ENCODE measurements at places on chromosomes 7 and 10. TPM values are rescaled to one million over a fixed set of nuclear protein-coding genes. Genes with fewer than 3 reads are reported as not detected.

GRCh38 chr7:42645906-42646305 is 266.0 kb downstream of the C7orf25 start:
- H3K4me1 ChIP-seq, result no peaks in the 10 kb centered on the region
- no peak overlapping the region for H3K4me3 ChIP-seq
- no peaks in the 10 kb centered on the region for H3K27me3 ChIP-seq
- DNase-seq, result no peak

MINDY4 gene
- total RNA-seq, result 14.9 TPM

KIF11 gene
- 1.6 TPM for total RNA-seq

DNA sequence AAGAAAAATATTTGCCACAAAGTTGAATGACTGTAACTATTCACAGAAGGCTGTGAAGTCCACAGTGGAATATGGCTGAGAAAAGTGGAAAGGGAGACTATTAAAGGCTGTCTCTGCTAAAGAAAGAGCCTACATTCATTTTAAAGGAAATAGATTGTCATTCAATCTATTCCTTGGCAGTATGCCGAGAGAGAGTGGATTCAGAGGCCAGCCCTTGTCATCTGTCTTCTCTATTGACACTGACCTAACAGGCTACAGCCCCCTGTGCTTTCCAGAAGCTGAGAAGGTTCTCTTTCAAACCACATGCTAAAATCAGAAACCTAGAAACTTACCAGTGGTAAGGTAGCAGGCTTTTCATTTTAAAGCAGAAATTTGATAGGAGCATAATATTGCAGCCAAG is 12.1 kb downstream of the ODAD2 start:
- H3K27ac ChIP-seq, result no peak overlapping the region
- H3K4me3 ChIP-seq, result no peak overlapping the region
- no peaks in the 10 kb centered on the region for H3K27me3 ChIP-seq
- H3K36me3 ChIP-seq, result no peaks in the 10 kb centered on the region
- H3K4me1 ChIP-seq, result no peaks in the 10 kb centered on the region

DNA sequence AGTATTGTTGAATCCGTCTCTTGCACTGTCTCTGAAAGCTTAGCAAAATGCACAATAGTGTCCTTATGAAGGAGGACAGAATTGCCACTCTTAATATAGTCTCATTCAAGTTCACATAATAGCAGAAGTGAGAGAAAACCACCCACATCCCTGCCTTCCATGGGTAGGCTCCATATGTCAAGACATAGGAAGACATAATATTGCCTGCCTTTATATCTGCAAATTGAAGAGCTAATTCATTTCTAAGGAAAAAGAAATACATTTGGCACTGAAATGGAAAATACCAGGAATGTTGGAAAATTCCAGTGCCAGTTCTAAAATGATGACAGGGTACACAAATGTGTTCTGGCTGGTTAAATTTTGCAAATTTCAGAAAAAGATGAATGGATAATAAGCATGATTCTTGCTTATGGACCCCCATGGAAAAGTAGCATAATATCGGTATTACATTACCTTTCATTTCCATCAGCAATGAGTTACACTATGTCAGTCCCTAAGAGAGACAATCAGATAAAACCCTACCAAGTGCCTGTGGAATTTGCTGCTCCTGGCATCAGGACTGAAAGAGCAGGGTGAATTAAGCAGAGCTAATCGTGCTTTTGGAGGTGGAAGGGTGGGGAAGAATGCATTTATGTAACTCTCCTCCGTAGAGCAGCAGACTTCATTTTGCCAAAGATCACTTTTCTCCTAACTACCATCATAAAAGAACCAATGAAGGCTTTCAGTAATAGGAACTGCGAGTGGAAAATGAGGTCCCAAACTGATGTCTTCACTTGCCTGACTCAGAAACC is 312.6 kb downstream of the FGFR2 start:
- H3K36me3 ChIP-seq, result no peaks in the 10 kb centered on the region
- no peaks in the 10 kb centered on the region for H3K27me3 ChIP-seq
- H3K4me1 ChIP-seq, result no peaks in the 10 kb centered on the region
- H3K27ac ChIP-seq, result no peak overlapping the region
- no peak overlapping the region for H3K4me3 ChIP-seq

DNA sequence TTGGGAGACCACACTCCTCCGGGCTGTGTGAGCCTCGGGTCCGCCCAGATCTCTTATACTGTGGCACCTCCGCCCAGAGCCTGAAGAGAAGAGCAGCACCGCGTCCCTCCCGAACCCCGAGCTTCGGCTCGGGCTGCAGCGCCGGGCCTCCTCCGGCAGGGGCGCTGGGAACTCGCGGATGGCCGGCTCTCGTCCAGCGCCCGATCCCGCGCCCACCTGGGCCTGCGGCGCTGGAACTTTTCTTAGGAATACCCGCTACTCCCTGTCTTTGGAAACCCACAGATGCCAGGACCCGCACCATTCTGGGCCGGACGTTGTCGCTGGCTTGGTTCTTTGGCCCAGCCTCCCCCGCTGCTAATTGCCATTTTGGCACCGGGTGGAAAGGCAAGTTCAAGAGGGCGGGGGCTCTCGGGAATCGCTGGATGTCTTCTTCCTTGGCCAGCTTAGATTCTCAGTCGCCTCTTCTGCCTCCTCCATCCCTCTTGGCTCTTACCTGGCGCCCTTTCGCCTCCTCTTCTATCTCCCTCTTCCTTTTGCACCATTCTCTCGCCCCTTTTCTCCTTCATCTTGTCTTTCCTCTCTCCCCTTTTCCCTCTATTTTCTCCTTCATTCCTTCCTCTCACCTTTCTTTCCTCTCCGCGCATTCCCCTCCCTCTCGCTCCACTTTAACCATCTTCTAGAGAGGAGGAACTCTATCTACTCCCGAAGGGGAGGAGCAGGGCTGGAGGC is 2.1 kb upstream of the SORCS3 start:
- DNase-seq, result no peak
- no peaks in the 10 kb centered on the region for H3K36me3 ChIP-seq
- peaks cover 67% of the 10 kb centered on the region for H3K27me3 ChIP-seq
- peak overlapping the region; percentile 19 for H3K4me3 ChIP-seq
- peaks cover 3% of the 10 kb centered on the region for H3K4me1 ChIP-seq

GRCh38 chr10:71766717-71767419 is 6.5 kb downstream of the VSIR start:
- no peak for DNase-seq
- peaks cover 23% of the 10 kb centered on the region for H3K4me1 ChIP-seq
- H3K4me3 ChIP-seq, result no peak overlapping the region
- H3K27ac ChIP-seq, result peak overlapping the region; percentile 82

DNA sequence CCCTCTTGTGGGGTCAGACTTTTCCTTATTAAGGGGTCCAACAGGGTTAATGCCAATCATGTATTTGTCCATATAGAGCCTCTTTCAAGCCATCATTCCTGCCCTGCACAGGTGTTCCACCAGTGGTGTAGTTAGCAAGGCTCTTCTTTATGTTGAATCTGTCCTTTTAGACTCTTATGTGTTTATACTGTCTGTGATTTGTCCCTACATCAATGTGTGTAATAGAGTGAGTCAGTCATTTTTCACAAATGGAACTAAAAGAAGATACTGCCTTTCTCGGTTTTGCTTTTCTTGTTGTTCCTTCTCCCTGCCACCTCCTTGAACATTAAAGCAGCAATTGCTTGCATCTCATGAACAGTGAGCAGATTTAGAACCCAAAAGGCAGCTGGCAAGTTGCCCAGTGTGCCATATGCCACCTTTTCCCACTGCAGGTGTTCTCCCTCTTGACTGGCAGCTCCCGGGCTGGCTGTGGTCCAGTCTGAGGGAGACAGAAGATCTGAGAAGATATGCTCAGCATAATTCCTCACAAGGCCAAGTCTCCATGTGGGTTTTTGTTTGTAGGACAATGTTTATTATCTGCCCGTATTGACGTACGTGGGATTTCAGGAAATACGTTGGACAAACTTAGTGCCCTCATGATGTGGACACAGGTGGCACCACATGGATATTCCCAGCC is 154.1 kb downstream of the LHFPL3 start:
- H3K27ac ChIP-seq, result no peak overlapping the region
- H3K36me3 ChIP-seq, result no peaks in the 10 kb centered on the region
- H3K4me1 ChIP-seq, result no peaks in the 10 kb centered on the region
- no peak for DNase-seq

CYP3A4 gene
- 0.33 TPM for total RNA-seq

GRID2IP gene
- 0.33 TPM for total RNA-seq

DNA sequence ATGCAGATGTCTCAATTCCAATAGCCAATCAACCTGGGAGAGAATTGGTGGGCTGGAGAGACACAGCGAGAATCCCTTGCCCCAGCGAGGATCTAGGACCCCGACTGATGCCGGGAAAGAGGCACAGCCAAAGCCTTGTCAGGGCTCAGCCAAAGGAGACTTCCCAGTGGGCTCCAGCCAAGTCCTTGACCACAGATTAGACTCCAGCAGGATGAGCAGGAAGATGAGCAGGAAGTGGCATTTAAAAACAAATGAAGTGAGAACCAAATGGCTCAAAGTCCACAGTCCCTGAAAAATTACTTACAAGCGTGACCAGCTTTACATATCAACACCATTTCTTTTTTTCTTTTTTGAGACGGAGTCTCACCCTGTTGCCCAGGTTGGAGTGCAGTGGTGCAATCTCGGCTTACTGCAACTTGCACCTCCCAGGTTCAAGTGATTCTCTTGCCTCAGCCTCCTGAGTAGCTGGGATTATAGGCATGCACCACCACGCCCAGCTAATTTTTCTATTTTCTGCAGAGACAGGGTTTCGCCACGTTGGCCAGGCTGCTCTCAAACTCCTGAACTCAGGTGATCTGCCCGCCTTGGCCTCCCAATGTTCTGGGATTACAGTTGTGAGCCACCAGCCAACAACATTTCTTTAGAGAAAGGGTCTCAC is 40.2 kb downstream of the CTBP2 start:
- no peak overlapping the region for H3K4me3 ChIP-seq
- H3K4me1 ChIP-seq, result peaks cover 36% of the 10 kb centered on the region
- DNase-seq, result no peak

PAX2 gene
- under 0.01 TPM for total RNA-seq

RBP3 gene
- not detected for total RNA-seq

DNA sequence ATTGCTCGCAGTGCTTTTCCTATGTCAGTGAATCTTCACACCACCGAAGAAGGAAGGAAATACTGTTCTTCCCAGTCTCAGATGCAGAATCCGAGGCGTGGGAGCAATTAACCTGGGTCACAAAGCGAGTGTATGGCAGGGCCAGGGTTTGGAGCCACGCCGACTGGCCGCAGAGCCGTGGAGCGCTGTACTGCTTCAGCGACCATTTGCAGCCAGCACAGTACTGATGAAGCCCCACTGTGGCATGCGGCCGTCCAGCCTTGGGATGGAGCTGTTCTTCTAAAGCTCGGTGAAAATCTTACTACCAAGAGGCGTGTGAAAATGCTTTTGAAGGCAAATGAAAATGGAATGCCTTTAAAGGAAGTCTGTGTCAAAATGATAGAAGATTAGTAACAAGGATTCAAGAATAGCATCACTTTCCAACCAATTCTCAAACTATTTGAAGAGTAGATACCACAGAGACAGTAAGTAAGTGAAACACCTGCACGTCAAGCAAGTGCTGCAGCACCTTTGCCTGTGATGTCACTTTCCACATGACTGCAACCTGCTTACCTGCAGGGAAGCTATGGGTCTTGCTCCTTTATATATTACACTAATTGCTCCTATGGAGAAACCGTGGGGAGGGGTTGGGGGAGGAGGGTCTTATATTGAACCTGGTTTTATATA is 4.9 kb downstream of the PPP2R2D start:
- H3K4me3 ChIP-seq, result no peak overlapping the region
- DNase-seq, result no peak
- no peaks in the 10 kb centered on the region for H3K36me3 ChIP-seq
- peaks cover 9% of the 10 kb centered on the region for H3K4me1 ChIP-seq
- no peak overlapping the region for H3K27ac ChIP-seq
- H3K27me3 ChIP-seq, result no peaks in the 10 kb centered on the region

CTAGE4 gene
- 0.80 TPM for total RNA-seq

- no peaks in the 10 kb centered on the region for H3K27me3 ChIP-seq
- no peak overlapping the region for H3K27ac ChIP-seq
- no peak for DNase-seq
These were observed 609.7 kb downstream of the TNS3 start for GRCh38 chr7:46972205-46972604.

LIPN gene
- not detected for total RNA-seq

GRCh38 chr7:148540041-148540738 is 50.4 kb upstream of the C7orf33 start:
- no peaks in the 10 kb centered on the region for H3K36me3 ChIP-seq
- H3K27ac ChIP-seq, result no peak overlapping the region
- no peaks in the 10 kb centered on the region for H3K4me1 ChIP-seq
- no peak for DNase-seq

MCM10 gene
- 0.15 TPM for total RNA-seq

DNA sequence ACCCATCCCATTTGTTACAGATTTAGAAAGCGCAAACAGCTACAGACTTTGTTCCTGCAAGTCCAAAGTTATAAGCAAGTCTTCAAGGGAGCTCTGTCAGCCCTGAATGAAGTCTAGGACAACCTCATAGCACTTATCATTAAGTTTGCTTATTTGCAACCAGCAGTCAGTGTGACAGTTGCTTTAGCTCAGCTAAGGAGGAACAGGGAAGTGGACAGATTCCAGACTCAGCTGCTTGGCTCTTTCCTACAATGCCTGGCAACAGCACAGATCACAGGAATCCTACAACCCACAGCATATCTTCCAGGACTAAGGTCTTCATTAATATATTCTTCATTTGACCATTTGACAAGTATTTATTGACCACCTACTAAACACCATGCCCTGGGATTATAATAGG is 17.4 kb upstream of the KIF5B start:
- H3K36me3 ChIP-seq, result no peaks in the 10 kb centered on the region
- DNase-seq, result no peak
- no peaks in the 10 kb centered on the region for H3K27me3 ChIP-seq
- H3K27ac ChIP-seq, result no peak overlapping the region
- no peak overlapping the region for H3K4me3 ChIP-seq

GRCh38 chr7:131254211-131254610 is 73.5 kb upstream of the MKLN1 start:
- H3K36me3 ChIP-seq, result no peaks in the 10 kb centered on the region
- no peaks in the 10 kb centered on the region for H3K4me1 ChIP-seq
- no peak for DNase-seq
- no peak overlapping the region for H3K27ac ChIP-seq

DNA sequence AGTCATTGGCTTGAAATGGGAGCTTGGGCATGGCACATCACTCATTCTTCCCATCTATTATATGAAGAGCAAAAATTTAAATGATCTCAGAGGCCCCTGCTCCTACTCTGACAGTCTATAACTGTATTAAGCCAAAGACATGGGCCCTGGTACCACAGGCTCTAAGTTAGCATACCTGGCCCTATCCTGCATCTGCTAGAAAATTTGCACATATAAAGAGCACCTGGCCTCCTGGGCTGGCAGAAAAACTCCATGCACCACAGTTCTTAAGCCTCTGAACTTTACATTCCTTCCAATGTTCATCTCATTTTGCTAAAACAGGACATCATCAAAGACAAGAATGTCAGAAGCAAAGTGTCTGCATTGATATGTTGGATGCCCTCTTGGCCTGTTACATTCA is 29.6 kb upstream of the ANK3 start:
- H3K4me1 ChIP-seq, result no peaks in the 10 kb centered on the region
- no peaks in the 10 kb centered on the region for H3K27me3 ChIP-seq
- H3K4me3 ChIP-seq, result no peak overlapping the region
- no peak overlapping the region for H3K27ac ChIP-seq

AKR1C8 gene
- total RNA-seq, result not detected

WIPF3 gene
- total RNA-seq, result 0.66 TPM
